ENCODE measurements at places on chromosomes 4 and X.

- DNase-seq: no peak
Observed at GRCh38 chr4:55637272-55637820, 1.2 kb upstream of the NMU start.

DNA sequence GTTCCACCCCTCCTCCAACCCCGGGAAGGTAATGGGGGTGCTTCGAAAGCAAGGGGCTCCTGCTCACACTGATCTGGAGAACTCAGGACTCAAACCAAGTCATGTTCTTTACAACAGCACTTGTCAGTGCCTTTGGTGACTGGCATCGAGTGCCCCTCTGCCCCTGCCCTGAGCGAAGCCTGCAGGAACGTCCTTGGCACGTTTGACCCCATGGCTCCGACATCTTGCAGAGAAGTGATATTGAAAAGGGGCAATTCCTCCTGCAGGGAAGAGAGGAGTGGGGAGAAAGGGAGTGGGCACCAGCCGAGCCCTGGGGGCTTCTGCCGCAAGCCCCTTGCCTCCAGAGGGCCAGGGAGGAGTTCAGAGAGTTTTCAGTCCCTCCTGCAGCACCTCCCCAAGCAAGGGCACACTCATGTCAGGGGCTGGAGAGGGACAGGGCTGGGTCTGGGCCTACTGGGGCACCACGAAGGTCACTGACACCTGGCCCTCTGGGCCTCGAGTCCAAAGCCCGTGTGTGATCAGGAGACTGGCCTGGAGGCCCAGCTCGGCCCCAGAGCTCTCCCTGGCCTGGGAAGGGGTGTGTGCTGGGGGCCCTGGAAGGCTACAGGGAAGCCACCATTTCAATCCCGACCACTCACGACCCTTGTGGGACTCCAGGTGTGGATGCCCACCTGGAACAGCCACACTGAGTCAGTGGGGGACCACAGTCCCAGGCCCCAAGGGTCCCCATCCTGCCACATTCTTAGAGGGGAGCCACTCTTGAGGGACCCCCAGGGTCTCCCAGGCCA is 94.9 kb upstream of the NKX1-1 start:
- no peak for DNase-seq

DNA sequence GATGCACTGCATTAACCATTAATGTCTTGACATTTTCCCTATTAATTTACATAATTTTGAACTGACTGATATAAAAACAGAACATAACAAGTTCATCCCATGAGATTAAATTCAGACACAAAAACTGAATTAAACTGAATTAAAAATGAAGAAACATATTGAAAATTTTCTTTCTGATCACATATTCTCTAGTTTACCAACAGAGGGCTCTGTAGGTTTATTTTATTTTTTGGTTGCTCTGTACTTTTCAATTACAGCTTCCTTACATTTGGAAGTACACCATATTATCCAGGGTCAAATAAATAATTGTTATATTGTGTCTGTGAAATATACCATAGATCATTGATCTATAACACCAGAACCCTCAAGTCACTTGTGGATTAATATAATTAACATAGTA is 27.3 kb upstream of the CT83 start:
- no peak for DNase-seq

- no peak for DNase-seq
Observed at GRCh38 chrX:9114245-9114644, 80.3 kb upstream of the FAM9B start.

GRCh38 chr4:92953462-92953861 is 649.7 kb downstream of the GRID2 start:
- no peak for DNase-seq

- no peak for DNase-seq
Observed at GRCh38 chrX:80174925-80175574, 160.5 kb downstream of the TBX22 start.

- no peak for DNase-seq
Observed at GRCh38 chr4:155450676-155451075, 73.9 kb upstream of the MAP9 start.

DNA sequence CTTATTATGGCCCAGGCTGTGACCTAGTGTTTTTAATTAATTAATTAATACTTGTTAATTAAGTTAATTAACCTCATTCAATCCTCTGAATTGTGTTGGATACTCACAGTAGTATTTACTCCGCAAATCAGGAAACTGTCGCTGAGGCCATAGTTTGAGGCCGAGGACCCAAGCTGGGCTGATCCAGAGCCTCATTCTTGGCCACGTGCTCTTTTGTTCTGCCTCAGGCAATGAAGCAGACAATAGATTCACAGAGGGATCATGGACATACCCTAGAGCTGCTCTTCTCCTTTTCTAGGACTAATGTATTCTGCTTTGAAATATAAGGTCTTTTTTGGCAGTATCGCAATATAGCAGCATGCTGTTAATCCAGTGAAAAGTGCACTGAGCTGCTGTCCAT is 24.0 kb upstream of the SNCA start:
- no peak for DNase-seq

GRCh38 chr4:155208258-155209054 is at the start of gene NPY2R:
TSS of gene NPY2R (plus strand) at chr4:155208636. CDS start at chr4:155213940, 5,304 bp downstream.
- DNase-seq: peak; percentile 11

- DNase-seq: no peak
Observed at GRCh38 chr4:78578674-78579425, 27.3 kb downstream of the ANXA3 start.

- no peak for DNase-seq
Observed at GRCh38 chr4:26356081-26356501, 35.3 kb downstream of the RBPJ start.

- no peak for DNase-seq
Observed at GRCh38 chr4:134078230-134078914, 123.2 kb downstream of the PABPC4L start.

GRCh38 chr4:139606579-139607501 is 50.8 kb upstream of the SETD7 start:
- no peak for DNase-seq

DNA sequence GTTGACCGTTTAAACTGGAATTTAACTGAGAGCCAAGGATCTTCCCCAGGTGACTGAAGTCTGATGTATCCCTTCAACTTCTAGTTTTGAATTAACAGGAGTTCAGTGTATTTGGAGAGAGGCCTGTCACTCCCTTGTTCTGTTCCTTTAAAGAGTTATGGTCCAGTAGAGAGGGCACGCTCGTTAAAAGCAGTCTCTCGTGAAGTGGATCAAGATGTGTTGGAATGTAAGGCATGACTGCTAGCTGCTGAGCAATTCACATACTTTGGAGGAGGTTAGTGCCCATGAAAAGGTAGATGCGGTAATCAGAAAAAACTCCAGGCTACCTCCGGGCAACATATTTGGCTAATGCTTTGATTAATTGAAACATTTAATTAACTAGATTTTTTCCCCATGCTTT is 65.7 kb downstream of the SHROOM2 start:
- no peak for DNase-seq

- peak; percentile 15 for DNase-seq
Observed at GRCh38 chr4:119725688-119726330, 97.2 kb upstream of the PDE5A start.

DNA sequence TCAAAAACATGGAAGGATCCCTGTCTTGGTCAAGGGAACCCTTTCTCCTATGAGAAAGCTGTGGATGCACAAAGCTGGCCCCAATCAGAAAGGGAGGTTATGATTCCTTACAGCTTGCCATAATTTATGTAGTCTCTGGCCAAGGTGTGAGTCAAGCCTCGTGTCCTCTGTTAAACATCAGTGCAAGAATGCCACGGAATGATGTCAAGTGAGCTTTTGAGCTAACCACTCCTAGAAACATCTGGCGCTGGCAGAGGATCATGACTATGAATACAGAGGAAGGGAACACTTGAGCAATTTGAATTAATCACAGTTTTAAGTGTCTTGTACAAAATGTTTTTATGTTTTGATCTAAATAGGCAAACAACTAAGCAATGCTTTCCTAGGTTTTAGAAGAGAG is 51.5 kb upstream of the RAP2C start:
- no peak for DNase-seq

DNA sequence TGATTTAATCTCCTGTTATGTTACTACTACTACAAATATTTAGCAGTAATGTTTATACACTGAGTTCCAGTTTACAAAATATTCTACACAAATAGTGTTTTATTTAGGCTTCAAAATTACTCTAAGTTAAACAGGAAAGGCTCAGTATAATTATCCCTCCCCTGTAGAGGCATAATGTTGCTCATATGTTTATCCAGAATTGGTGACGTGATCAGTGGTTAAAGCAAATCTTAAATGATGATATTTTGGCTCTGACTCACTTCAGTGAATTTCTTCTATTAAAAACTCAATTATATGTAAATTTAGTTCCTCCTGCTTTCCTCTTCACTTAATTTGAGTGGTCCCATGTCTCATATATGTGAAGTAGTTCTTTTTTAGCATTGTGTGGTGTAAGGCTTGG is 438.5 kb downstream of the ADGRL3 start:
- DNase-seq: no peak

GRCh38 chr4:53640576-53641453 is 49.5 kb upstream of the LNX1 start:
- DNase-seq: no peak

DNA sequence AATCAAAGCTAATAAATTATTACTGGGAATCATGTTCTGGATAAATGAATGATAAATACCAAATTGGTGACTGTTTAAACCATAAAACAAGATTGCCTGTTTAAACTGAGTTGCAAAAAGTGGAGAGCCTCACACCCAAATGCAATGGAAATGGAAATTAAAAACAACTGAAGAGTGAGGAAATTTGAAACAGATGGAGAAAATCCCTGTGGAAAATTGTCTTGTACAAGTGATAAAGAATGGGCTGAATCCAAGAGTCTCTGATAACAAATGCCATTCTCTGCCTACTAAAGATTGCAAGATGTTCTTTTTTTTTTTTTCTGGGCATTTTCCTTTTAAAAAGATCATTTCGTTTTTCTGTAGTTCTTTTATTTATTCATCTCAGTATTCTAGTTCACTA is 426.3 kb downstream of the NLGN4X start:
- DNase-seq: no peak

- DNase-seq: no peak
Observed at GRCh38 chr4:30718641-30719453, 1.3 kb upstream of the PCDH7 start.

DNA sequence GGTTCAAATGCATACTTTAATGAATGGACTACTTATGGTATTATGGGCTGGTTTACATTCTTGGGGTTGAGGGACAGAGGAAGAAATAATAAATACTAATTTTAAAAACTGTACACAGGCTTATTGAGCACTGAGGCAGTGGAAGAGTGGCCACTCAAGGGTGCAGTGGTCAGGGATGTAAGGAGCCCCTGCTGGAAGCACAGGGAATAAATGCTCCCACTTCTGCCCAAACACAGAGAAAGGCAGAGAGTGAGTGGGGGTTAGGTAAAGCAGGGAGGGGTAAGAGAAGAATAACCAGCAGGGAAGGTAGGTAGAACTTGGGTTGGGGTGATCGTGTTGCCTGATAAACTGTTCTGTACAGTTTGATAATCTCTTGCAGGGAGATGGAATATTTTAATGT is 60.0 kb downstream of the GAB1 start:
- no peak for DNase-seq

DNA sequence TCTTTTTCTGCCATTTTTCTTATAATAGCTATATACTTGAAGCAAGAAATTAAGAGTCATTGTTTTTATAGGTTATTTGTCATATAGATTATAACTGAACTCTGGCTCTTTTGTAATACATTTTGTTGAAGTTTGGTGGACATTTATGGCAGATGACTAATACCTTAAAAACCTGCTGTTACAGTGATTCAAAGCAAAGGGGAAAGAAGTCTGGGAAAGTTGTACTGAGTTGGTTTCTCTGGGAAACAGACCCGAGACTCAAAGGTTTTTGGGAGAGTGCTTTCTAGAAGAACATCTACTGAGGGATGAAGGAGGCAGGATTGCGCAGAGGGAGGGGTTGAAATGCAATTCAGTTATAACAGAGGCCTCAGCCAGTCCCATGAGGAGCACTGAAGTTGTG is 35.9 kb downstream of the NAP1L5 start:
- no peak for DNase-seq

DNA sequence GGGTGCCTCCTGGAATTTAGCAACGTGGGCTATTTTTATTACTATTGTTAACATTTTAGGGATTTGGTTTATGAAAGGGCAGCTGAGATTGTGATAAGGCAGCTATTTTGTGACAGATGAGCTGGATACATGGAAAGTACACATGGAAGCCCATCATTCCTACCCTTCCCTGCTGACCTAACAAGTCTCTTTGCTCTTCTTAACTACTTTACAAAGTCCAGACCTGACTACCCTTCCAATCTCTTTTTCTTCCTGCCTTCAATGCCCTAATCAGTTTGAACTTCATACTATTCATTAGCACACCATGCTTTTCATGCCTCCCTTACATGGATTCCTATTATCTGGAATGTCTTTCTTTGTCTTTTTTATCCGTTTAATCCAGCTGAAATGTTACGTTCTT is 9.4 kb upstream of the AFP start:
- DNase-seq: no peak

- DNase-seq: no peak
Observed at GRCh38 chr4:86834901-86835300, 14.3 kb downstream of the SLC10A6 start.

DNA sequence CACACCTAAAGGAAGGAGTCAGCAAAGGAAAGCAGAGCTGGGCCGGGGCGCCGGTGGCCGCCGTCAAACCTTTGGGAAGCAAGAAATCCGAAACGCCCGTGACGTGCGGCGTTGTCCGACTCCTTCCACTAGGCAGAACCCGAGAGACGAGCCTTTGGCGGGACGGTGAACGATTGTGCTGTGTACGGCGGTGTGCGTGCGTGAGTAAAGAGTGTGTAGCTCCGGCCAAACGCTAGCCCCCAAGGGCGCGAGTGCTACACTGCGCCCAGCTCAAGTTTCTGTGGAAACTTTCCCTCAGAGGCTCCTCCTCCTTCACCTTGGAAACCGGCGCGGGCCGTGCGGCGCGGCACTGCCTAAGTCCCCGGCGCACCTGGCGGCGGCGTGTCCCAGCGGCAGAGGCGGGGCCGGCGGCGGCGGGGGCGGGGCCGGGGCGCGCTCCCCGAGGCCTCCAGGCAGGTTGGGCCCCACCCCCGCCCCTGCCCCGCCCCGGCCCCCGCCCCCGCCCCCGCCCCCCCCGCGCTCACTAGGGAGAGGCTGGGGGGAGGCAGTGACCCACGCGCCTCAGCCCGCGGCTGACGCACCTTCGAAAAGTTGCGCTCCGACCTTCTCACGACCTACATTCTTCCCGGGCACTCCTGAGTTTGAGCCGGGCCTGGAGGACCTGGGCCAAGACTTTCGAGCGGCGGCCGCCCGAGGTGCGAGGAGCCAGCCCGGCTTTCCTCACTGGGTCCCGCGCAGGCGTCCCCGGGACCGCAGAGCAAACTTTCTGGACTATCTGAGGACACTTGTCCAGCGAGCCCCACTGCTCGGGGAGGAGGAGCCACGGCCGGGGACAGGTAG is at the start of gene FHIP1A:
Gene FHIP1A (plus strand): TSS at position 547 of the 840 bp plus-strand sequence. CDS start 157,084 bp downstream, outside the sequence.
- DNase-seq: peak; percentile 74

DNA sequence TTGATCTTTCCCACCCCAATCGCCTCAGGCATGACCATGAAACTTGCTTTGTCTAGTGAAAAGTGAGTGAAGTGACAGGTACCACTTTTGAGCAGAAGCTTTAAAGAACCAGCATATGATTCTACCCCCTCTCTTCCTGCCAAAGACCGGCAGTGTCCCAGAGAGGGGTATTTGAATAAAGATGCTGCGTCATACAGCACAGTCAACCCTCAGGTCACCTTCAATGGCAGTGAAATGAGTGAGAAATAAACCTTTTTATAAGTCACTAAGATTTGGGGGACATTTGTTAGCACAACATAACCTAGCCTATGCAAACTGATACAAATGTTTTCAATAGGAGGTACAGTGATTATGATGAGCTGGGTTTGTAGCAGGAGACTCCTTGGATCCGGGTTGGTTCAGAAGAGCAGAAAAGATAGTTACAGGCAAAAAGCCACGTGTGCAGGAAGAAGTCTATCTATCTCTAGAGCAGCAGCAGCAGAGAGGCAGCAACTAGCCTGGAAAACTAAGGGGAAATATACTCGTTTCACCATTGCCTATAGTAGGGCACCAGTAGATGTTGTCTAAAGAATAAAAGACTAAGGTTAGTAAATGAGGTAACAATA is 30.3 kb upstream of the SPRY1 start:
- DNase-seq: no peak

All from NT2/D1 (cell line).